ENCODE measurements at places on chromosomes 11 and 22.

DNA sequence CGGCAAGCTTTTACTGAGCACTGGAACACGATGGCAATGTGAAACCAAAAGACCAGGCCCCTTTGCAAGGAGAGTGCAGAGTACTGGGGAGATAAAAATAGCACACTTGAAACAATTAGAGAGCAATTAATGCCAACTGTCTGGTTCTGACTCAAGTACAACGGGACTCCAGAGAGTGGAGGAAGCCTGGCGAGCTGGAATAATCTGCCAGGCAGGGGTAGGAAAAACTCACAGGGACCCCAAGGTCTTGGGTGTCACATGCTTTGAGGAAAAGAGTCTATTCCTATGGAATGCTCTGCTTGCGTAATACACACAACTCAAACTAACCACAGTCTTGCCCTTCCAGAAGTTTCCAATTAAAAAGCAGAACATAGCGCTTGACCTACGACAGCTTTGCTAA, 113.0 kb upstream of the CLMP start:
- DNase-seq, result no peak

GRCh38 chr22:46076651-46077339, 73.5 kb upstream of the PPARA start:
- no peak for DNase-seq

DNA sequence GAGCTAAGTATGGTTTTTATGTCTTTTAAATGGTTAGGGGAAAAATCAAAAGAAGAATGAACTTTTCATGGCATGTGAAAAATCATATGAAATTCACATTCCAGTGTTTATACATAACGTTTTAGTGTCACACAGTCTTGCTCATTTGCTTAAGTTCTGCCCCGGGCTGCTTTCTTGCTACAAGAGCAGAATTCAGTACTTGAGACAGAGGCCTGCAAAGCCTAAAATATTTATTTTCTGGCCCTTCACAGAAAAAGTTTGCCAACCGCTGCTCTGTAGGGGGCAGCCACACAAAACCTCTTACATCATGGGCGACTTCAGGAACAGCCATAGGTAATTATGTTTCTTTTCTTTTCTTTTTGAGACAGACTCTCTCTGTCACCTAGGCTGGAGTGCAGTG, 1.0 kb upstream of the ATG2A start:
- peak; percentile 26 for DNase-seq

- peak; percentile 70 for DNase-seq
These were observed 869 bp upstream of the EIF4ENIF1 start for GRCh38 chr22:31490496-31490925.

- no peak for DNase-seq
These were observed 38.5 kb upstream of the LARGE1 start for GRCh38 chr22:33958741-33959140.

DNA sequence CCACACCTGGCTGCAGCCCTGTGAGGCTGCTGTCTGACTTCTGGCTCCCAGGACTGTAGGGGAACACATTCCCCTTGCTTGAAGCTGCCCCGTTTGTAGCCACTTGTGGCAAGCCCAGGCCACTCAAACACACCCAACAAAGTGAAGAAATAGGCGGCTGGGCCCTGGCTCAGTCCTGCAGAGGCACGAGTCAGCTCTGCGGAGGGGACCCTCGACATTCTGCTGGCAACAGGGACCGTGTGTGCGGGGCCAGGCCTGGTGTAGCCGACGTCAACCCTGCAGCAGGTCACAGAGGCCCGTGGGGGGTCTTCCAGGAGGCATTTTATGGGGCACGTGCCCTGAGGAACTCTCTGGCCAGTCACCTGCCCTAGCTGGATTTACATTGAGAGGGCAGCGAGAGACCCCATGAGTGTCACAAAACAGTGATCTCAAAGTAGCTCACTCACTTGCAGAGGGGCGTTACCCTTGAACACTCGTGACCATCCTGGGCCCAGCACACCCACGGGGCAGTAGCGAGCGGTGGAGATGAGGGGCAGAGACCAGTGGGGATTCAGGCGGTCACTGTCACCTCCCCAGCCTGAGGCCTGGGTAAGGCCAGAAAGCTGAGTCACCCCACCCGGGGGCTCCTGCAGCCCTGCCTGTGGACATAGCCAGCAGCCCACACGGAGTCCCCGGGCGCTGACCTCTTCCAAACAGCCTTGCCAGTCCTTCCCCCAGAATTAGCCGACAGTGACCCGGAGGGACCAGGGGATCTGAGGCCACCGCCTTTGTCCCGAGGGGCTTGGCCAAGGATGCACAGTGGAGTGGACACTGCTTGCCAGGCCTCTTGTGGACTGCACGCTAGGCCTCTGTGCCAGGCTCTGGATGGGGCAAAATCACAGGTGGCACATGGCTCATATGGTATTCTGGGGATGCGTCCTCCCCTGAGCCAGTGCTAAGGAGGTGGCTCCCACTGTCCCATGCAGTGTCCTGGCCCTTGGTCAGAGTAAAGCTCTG, 139.5 kb downstream of the CTTN start:
- no peak for DNase-seq

DNA sequence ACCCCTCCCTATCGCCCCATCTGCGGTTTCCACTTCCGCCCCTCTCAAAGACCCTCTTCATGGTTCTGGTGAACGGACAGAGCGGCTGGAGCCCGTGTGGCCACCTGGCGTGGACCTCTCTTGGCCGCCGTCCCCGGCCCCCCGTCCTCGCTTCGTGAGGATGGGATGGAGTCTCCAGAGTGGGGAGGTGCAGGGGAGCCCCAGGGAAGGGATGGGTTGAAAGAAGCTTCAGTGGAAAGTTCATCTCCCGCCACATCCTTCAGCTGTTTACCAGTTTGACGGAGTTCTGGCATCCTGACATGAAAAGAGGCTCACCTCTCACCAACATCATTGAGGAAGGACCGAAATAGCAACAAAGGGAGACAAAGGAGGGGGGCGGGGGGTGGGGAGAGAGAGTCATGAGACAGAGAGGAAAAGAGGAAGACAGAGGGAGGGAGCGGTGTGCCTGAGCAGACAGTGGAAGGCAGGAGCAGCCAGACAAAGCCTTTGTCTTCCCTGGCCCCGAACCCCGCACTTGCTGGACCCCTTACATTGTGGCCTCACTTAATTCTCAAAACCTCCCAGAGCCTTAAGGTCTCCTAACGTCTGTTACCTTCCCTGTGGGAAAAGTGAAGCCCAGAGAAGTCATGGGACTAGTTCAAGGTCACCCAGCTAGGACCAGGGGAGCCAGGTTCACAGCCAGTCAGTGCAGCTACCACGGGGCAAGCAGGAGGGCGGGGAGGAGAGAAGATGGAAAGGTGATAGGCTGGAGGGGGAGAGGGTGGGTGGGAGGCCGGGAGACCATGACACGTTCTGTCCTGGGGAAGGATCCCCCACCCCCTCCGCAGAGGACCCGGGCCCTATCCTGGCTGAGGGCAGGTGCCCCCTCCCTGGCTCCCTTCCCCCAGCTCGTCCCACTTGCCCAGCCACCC, 54.9 kb downstream of the CD6 start:
- DNase-seq, result peak; percentile 72

GRCh38 chr11:69490516-69490915, 9.1 kb downstream of the LINC01488 start:
- no peak for DNase-seq

GRCh38 chr22:44411226-44412135, 86.6 kb downstream of the RTL6 start:
- no peak for DNase-seq

DNA sequence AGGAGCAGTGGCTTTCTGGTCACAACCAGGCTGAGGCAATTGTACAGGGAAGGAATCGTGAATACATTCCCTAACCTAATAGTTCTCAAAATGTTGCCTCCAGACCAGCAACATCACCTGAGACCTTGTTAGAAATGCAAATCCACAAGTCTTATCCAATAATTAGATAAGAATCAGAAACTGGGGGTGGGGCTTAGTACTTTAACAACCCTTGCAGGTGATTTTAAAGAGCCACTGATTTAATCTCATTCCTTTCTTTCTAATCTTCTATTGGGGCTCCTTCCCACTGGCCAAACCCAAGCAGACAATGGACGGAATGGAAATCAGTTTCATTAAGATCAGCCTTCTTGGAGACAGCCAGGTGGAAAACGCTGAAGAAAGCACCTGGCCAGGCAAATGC, 142.4 kb upstream of the DDI1 start:
- no peak for DNase-seq

All from activated CD4-positive, alpha-beta T cell treated with anti-CD3 and anti-CD28 coated beads for 36 hours (primary cell).